Activated CD4-positive, alpha-beta T cell treated with anti-CD3 and anti-CD28 coated beads for 36 hours (primary cell): ENCODE measurements at places on chromosomes 2 and 18. TPM values are rescaled to one million over a fixed set of nuclear protein-coding genes. Genes with fewer than 3 reads are reported as not detected.

DNA sequence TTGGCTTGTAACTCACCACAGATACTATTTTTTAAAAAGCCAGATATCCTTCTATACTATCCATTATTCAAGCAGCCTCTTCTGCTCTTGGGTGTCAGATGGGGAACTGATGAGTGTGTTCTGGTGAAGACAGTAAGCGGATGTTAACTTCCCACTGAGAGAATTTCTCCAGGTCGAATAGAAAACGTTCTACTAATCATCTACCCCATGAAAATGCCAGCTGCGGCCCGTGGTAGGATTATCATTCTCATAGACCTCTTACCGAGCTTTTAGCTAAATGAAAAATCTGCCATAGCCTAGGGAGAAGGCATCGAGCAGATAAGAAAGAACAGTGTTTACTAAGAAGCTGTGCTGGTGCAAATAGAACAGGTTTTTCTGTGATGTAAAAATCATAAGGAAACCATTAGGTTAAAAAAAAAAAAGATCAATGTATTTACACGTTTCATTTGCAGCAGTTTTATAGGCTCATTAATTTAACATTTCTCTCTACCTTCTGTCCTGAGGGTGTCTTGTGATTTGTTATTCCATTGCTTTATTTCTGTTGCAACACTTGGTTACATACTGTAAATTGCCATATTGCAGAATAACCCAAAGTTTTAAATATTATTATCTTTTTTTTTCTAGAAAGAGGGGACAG lies 1521.5 kb upstream of the ZEB2 start:
- DNase-seq, result no peak

DNA sequence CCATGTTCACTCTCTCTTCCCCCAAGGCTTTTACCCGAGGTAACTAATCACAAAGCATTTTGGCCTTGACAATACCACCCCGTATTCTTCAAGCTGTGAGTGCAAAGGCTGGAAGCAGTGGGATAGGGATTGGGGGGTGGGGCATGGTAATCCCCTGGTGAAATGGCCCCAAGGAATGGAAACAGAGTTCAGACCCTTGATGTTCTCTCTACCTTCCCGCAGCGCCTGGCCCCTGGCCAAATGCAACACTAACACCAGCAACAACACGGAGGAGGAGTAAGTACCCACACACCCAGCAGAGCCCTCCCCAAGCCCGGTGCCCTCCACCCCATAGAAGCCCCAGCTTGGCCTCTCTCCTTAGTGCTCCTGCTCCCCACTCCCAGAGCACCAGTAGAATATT lies 36.9 kb downstream of the CNGA3 start:
- no peak for DNase-seq

DNA sequence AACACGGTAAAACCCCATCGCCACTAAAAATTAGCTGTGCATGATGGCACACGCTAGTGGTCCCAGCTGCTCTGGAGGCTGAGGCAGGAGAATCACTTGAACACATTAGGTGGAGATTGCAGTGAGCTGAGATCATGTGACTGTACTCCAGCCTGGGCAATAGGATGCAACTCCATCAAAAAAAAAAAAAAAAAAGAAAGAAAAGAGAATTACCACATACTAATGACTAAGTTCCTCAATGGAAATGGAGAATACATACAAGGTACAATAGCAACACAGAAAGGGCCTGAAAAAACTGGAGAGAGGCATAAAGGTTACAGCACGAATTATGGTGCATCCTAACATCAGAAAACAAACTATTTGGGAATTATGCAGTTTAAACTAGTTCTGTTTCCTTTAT lies 81.3 kb downstream of the CDH2 start:
- DNase-seq, result no peak

DNA sequence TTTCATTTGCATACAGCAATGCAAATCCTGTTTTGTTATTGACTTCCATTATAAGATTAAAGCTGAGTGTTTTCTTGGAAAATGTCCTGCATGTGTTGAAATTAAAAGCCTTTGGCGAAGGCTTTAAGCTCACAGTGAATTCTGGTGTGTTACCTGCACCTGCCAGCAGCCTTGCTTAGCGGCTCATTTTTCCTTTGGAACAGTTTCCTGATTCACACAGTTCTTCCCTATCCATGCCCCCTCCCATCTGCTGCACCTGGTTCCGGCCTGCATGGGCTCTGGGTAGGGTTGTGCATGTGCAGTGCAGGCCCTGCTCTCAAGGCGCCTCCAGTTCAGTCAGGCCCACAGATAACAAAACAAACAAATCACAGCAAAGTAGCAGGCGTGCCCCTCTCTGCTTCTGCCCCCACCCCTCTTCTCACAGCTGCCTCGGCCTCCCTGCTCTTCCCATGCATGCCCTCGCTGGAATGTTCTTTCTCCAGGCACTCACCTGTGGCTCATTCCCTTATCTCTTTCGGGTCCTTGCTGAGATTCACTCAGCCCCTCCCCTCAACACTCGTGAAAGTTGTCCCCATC lies 15.8 kb downstream of the MTCL1 start:
- no peak for DNase-seq

Gene ELAC1
- total RNA-seq, result 5.6 TPM
